ENCODE measurements at places on chromosomes 7 and 10.

GRCh38 chr10:126114884-126115555 lies 218.7 kb downstream of the FANK1 start:
- no peak for DNase-seq

DNA sequence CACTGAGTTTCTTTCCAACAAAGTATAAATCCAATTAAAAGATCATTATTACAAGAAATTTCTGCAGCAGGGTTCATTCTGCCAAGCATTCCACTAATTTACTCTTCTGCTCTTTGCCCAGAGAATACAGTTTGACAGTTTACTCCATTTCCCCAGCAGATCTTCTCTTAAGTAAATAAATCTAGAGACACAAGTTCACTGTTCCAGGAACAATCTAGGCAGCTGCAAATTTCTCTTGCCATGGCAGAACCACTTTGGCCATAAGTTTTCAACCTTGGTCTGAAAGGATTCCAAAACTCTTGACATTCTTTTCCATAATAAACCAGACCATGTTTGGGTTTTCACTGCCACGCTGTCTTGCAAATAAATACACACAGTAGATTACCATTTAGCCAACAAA lies 11.5 kb downstream of the RGS10 start:
- no peak for DNase-seq

- DNase-seq, result no peak
Observed at GRCh38 chr7:40866601-40867000, 731.8 kb downstream of the SUGCT start.

- no peak for DNase-seq
Observed at GRCh38 chr10:6563075-6563474, 17.0 kb downstream of the PRKCQ start.

DNA sequence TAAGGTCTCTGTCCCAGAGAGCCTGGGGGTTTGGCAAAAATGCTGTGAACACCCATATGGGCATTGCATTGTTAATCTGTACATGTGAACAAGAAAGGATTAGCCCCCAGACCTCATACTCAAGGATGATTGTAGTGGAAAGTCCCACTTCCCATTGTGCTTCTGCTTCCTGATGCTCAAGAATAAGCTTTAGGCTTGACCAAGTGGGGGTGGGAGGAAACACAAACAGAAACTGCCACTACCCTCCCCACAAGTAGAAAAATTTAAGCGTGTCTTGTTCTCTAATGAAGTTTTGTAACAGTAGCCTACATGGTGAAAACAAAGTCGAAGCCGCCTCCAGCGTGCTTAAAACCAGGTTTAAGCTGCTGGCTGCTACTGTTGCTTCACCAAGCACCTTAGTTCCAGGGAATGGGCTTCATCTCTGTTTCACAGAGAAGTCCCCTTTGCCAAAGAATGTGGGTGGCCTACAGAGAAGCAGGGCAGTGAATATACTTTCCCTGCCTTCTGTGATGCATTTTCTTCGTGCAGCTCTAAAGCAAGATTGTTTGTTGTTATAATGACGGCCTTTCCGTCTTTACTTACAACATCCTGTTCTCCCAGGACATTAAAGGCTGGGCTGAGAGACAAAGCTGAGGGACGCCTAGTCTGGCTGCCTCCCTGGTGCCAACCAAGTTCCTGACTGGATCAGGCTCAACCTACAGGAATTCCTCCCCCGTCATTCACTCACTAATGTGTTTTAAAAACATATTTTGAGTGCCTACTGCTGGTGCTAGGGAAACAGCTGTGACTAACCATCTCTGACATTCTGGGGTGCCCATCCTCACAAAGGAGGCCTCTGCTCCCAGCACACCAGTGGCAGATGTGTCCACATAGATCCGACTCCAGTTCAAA lies 32.1 kb upstream of the CCSER2 start:
- no peak for DNase-seq

DNA sequence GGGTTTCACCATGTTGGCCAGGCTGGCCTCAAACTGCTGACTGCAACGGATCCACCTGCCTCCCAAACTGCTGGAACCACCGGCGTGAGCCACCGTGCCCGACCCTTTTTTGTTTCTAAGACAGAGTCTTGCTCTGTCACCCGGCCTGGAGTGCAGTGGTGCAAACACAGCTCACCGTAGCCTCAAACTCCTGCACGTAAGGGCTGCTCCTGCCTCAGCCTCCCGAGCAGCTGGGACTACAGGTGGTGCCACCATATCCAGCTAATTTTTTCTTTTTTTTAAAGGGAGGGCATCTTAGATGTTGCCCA lies 36.4 kb downstream of the ADAP1 start:
- DNase-seq, result no peak

DNA sequence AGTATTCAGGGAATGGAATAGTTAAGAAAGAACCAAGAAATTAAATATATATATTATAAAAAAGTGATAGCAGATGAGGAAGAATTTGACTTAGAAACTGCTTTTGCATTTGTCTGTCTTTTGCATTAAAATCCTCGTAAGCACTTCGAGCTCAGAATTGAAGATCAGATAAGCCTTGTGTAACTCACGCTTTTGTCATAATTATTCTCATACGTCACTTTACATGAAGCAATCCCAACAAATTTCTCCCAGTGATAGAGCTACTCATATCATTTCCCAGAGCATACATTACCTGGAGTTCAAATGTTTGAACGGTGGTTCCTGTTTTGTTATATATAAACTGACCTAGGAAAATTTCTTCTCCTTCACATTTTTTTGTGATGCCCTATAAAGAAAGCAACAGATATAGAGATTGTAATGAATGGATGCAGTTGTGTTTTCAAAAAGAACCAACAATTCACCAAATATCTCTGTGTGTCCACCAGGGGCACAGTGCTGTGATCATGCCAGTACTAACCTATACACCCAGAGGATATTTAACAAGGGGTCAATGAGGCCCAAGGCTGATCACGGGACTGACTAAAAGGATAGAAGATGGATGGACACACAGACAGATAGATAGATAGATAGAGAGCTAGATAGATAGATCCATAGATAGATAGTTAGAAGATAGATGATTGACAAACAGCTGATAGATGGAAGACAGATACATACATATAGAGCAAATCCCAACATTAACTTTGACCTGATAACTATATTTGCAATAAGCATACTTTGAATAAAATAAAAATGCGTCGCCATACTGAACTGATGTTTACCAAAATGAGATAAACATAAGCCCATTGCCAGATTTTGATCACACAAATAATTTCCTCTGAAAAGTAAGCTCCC lies 9.3 kb upstream of the HUS1 start:
- DNase-seq, result no peak

DNA sequence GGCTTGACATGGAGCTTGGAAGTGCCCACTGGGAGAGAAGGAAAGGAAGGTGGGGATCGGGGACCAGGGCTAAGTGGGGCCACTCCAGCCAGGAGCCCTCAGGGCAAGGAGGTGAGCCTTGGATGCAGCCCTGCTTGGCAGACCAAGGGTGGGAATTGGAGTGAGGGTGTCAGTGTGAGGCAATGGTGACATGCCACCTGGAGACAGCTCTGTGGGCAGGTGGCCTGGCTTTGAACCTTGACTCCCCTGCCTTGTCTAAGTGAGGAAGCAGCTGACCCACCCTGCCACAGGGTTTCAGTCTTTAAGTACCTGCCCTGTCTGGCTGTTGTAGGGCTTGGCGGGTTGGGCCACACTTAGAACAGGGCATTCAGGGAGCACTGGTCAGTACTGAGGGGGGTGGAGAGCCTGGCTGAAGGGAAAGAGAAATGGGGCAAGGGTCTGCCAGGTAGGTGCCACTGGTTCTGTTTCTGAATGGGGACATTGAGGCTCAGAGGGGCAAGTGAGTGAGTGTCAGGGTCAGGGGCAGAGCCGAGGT lies 4.8 kb downstream of the RAMP3 start:
- DNase-seq, result no peak
